Activated CD8-positive, alpha-beta memory T cell treated with anti-CD3 and anti-CD28 coated beads for 4 hours (primary cell): ENCODE measurements at places on chromosomes 12 and 14.

GRCh38 chr12:8572507-8572906 is 31.8 kb upstream of the CLEC4E start:
- no peak for DNase-seq

- DNase-seq = no peak
Observed at GRCh38 chr12:24550609-24551008, 398.3 kb downstream of the BCAT1 start.

DNA sequence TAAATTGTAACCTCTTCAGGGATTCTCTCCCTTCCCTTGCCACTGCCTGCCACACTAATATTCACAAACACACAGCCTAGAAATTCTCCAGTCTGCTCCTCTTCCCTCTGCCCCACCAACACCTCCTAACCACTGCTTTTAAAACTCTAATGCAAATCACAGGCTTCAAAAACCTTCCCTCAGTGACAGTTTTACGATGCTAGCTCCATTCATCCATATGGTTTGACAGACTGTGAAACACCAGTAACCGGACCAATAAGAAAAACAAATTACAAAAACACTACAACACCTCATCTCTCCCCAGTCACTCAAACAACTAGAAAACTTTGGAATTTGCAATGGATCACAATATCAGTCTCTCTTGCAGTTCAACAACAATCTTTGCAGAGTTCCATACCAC is 5.7 kb downstream of the DPF3 start:
- no peak for DNase-seq

DNA sequence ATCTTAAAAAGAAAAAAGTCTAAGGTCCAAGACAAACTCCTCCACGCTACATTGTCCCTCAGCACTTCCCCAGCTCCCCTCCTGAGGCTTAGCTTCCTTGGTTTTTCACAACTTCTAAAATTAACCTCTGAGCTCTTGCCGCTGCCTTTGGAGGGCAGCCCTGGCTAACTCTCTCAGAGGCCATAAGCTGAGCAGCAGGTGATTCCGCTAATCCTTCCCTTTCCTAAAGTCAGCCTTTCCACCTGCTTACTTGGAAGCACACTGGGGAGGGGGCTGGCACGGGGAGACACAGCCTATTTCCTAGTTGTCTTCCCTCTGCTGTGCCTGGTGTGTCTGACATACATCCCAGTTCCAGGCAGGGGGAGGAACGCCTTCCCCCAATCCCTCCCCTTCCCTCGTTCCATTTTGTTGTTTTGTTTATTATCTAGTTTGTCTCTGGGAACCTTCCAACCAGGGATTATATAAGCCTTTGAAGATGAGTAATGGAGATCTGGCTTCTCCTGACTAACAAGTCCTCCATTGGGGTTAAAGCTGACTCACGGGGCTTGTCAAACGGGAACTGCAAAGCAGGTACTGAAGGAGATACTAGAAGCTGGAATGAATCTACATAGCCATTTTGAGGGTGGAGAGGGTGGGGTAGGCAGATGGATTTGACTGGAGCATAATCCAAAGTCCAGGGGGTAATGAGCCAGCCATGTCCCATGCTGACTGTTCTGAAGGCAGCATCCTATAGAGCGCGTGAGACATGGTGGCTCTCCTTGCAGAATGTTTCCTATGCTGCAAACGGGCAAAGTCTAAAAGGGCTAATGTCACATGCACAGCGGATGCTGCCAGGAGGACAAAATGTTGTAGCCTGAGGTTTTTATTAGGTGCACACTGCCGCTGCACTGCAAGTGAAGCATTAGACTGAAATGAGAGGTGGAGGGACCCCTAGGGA is 230.8 kb downstream of the FOXN3 start:
- DNase-seq = no peak

- DNase-seq = no peak
Observed at GRCh38 chr14:81235096-81235495, 14.3 kb upstream of the GTF2A1 start.

DNA sequence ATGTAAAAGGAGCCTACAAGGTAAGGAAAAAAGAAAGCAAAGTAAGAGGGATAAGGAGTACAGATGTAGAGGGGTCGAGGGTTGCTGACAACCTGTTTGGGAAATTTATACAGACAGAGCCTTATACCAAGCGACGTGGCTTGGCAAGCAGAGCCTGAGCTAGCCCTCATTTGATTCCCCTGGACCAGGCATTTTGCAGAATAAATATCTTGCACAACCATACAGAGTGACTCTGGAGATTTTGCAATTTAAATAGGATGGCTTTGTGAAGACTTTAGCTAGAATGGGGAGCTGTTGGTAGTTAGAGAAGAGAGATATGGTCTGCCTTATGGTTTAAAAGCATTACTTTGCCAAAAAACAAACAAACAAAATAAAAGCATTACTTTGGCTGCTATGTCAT is 11.1 kb upstream of the ANO6 start:
- no peak for DNase-seq

- DNase-seq = no peak
Observed at GRCh38 chr12:11559626-11560340, 89.7 kb upstream of the ETV6 start.

DNA sequence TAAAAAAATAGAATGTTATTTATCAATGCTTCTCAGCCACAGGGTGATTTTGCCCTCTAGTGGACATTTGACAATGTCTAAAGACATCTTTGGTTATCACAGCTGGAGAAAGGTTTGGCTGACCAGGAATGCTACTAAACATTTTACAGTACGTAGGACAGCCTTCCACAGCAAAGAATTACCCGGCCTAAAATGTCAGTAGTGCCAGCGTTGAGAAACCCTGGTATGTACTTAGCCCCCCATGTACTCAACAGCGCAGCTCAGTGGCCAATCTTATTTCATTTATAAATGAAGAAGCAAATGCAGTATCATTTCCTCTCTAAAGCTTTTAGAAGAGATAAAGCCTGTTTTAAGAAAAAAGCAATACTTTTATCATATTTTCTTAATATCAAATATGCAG is 5.8 kb downstream of the MARK3 start:
- no peak for DNase-seq

DNA sequence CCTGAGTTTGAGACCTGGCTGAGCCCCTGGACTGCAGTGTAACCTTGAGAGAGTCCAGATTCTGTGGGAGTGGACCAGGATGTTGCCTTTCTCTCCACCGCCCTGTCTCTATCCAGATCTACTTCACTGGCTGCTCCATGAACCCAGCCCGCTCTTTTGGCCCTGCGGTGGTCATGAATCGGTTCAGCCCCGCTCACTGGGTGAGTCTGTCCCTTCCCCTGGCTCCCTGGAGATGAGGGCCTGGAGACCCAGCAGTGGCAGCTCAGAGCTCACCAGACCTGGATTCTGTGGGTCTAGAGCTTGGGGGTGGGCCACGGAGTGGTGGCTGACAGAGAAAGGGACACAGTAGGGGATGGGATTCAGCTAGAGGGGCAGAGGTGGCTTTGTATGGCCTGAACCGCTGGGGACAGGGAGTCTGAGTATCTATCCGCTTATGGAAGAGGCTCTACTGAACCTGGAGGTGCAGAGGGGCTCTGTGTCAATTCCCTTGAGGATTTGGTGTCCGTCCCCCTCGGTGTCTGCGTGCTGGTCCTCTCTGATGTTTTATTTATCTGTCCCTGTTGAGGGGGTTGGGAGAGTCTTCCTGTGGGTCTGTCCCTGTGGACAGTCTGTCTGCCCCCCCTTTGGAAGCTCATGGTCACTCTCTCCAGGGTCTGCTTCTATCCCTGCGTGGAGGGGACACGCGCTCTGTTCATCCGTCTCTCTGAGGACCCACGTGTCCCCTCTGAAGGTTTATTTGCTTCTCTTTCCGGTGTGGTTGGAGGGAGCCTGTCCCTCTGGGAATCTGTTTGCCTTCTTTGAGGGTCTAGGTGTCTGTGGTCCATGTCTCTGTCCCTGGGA is 2.5 kb downstream of the AQP5 start:
- DNase-seq = no peak

- DNase-seq = no peak
Observed at GRCh38 chr12:331287-331686, 57.8 kb downstream of the KDM5A start.

- no peak for DNase-seq
Observed at GRCh38 chr14:104865081-104865630, at the start of gene CEP170B. Gene CEP170B, plus strand, starts transcription at chr14:104865268. Its CDS starts 3,183 bp downstream, at chr14:104868451.

- no peak for DNase-seq
Observed at GRCh38 chr12:46509135-46509534, 136.6 kb upstream of the SLC38A2 start.

GRCh38 chr12:11136075-11136474 is 1.6 kb upstream of the TAS2R30 start:
- DNase-seq = no peak

GRCh38 chr12:41437563-41437962 is 249.4 kb downstream of the PDZRN4 start:
- DNase-seq = no peak

- no peak for DNase-seq
Observed at GRCh38 chr12:74780182-74780849, 242.7 kb downstream of the ATXN7L3B start.

DNA sequence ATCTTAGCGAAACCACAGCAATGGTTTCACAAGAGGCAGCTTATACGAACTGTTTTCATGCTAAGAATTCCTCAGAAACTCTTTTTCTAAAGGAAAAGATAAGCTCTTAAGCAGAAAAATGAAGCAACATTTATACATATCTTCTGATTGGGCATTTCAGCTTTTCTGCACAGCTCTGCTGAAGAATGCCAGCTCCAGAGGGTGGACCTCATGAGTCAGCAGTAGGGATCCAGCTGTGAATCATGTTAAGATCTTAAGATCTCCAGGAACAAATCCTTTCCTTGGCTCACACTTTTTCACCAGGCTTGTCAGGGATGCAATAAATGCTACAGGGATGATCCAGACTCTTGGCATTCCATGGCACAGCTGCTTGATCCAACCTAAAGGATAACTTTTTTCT is 477.1 kb upstream of the CCDC196 start:
- no peak for DNase-seq

GRCh38 chr12:119457271-119457670 is 122.7 kb downstream of the CCDC60 start:
- no peak for DNase-seq

DNA sequence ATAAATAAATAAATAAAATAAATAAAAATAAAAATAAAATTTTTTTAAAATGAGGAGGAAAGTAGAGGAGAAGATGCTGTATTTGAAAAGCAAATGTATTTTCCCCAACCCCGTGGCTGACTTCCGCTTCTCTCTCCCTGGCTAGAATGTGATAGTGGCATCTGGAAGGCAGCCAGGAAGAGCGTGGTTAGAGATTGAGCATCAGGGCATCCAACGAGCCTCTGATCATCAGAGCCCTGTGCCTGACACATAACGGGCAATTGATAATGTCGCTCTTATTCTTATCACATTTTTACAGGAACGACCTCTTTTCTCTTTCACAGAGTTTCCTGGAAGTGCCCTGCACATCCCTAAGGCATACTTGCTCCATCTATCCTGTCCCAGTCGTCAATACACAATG is 496.9 kb upstream of the TMEM132C start:
- DNase-seq = no peak

DNA sequence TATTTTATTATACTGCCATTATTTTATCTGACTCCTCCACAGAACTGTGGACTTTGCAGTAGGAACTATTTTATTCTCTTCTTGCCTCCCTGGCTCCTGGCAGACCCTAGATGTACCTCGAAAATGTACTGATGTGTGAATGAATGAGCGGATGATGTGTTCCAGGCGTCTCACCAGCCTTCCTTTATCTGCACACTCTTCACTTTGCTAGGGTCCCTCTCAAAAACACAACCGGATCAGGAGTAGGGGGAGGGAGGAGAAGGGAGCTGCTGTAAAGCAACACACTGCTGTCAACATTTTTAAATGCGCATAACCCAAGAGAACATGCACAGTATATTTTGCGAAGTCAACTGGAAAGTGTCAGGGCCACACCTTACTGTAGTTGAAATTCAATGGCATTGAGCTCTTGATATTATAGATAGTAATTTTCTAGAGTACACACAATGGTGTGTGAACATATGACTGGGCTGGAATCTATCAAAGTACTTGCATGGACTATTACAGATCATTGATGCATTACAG is 36.3 kb downstream of the SRGAP1 start:
- DNase-seq = no peak

GRCh38 chr12:53160000-53160399 is 20.5 kb upstream of the ZNF740 start:
- no peak for DNase-seq

DNA sequence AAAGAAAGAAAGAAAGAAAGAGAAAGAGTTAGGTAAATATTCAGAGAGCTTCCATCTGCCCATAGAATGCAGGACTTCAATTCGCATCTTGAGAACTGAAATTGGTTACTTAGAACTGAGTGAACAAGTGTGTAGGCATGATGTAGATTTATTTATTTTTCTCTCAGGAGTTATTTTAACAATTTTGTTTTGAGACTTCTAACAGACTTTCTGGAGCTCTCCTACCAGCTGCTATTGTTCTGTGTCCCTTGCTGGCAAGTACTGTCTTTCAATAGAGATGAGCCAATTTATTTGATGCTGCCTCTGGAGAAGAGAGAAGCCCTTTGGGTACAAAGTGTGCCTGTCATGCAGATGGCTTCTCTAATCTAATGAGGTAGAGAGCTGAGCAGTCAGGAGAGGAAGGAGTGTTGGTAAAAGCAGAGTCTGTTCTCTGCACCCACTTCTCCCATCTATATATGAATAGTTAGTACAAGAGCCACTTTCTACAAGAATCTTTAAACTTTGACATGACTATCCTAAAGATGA is 67.0 kb downstream of the SYT1 start:
- DNase-seq = no peak
